ENCODE measurements at places on chromosomes 2 and 18.

- no peak for DNase-seq
These were observed 50.4 kb downstream of the PKP4 start for GRCh38 chr2:158507141-158507540.

DNA sequence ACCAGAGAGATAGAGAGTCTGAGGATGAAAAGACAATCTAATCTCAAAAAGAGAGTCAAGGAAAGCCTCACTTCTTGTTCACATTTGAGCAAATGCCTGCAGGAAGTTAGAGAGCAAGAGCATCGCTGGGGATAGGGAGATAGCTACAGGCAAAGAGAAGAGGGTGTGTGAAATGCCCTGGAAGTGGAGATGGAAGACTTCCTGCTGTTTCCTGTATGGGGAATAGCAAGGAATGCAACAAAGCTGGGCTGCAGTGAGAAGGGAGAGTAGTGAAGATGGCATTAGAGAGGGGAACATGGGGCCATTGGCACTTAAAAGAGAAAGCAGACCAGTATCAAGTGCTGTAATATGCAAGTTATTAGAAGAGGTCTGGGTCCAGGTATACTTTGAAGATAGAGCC, 488.6 kb downstream of the METTL4 start:
- DNase-seq, result no peak

- DNase-seq, result no peak
These were observed 50.9 kb downstream of the RRM2 start for GRCh38 chr2:10173258-10174005.

- no peak for DNase-seq
These were observed 74.1 kb downstream of the BOD1L2 start for GRCh38 chr18:57220930-57221483.

DNA sequence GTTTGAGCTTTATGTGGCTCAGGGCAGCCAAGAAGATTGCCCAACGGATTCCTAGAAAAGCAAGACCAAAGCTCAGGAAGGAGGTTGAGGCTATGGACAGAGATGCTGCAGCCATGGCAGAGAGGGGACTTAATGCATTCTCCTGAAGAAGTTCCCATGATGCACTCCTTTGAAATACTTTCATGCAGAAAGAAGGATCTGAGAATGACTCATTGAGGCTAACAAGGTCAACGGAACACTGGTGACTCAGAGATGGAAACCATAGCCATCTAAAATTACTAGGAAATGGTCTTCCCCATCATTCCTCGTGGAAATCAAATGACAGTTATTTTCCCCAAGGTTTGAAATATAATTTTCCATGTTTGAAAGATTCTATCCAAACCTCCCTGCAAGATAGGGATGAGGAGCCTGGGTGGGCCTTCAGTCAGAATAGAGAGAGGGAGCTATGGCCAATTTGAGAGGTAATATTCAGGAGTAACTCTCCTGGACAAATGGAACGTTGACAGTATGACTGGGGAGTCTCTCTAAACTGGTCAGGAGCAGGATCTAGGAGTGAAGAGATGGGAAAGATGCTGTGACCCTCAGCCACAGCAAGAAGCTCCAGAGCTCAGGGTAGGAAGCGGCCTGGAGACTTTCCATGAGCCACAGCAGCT, 63.0 kb downstream of the REEP1 start:
- DNase-seq, result no peak

DNA sequence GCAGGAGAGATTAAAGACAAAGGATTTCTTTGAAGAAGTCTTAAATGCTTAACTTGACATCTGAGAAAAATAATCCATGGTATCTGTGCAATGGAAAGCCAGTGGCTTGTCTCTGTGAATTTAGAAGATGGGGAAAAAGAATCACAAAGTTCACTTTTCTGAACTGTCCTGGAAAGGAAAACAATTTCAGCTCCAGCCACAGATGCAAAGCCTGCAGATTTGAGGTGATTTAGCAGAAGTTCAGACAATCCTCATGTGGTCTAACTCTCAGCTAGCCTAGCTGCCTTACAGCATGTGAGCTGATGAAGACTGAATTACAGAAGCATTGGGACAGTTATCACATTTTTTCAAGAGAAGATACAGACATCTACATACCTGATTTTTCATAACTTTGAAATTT, 126.7 kb upstream of the ITGB6 start:
- DNase-seq, result no peak

GRCh38 chr2:66432801-66433694, 1.9 kb upstream of the MEIS1 start:
- DNase-seq, result peak; percentile 18

- no peak for DNase-seq
These were observed 5.3 kb upstream of the FOSL2 start for GRCh38 chr2:28387082-28387960.

DNA sequence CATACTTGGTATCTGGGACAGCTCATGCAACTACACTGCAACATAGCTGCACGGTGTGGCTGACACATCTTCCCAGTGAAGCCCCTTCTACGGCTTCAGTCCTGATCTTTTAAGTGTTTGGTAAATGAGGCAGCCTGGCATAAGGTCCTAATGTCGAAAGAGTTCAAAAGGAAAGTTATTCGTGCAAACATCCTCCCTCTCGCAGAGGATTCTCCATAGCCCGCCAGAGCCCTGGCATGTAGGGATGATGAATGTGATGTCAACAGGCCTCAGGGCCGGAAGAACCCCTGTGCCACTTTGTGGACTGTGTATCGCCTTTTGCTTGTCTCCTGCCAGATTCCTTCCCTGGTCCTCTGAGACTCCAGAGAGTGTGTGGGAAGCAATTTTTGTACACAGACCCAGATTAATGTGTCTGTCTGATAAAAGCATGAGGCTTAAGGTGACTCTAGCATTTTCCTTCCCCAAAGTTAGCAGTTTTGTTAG, 88.5 kb downstream of the SOCS6 start:
- DNase-seq, result no peak

DNA sequence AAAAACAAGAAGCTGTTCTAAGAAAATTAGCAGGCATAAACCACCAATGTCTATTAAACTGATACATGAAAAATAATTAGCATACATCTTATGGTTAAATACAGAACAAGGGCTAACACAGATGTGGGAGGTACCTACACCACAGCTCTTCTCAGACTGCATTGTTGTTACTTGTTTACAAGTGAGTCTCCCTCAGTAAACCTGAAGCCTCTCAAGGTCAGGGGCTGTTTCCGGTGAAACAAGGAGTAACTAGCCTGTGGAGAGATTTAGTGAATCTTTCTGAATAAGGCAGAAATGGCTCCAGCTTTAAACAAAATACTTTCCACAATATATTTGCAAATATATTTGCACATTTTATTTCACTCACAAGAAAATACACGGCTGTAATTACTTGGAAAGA, 244.0 kb downstream of the FIGN start:
- DNase-seq, result no peak

DNA sequence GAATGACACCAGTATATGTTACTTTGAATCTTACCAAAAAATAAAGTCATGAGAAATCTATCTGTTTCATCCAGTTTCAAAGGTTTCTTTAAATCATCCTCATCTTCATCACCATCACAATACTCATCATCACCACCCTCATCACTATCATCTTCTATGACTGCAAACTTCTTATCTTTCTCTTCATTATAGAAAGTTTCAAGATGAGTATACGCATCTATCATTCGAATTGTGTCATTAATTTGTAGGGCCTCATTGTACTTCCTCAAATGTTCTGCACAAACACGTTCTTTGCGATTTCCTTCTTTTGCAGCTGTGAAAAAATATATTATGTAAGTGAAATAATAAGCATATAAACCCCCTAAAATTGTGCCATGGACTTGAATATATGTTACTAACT, 34.1 kb upstream of the FAP start:
- DNase-seq, result no peak

DNA sequence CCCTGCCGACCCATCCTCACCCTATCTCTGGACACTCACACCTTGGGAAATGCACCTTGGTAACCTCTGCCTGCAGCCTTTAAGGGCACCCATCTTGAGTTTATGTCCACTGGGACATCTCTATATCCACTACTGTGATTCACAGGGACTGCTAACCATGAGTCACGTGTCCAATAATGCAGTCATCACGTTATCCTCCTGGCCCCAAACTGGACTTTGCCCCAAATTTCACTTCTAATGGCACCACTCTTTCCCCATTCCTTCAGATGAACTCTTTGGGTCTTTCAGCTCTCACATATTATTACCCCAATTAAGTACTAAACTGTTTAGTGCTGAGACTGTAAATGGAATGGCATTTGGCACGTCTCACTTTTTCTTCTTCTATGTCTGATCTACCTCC, 71.2 kb upstream of the TMEM200C start:
- DNase-seq, result no peak

DNA sequence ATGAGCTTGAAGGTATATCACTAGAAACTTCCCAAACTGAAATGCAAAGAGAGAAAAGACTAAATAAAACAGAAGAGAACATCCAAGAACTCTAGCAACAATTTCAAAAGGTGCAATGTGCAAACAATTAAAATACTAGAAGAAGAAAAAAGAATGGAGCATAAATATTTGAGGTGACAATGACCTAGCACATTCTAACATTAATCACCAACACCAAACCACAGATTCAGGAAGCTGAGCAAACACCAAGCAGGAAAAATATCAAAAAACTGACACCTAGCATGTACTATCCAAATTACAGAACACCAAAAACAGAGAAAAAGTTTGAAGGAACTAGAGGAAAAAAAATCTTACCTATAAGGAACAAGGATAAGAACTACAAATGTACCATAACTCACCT, 460.8 kb downstream of the IRS1 start:
- DNase-seq, result no peak

GRCh38 chr2:26562811-26563645, 78.1 kb downstream of the CIB4 start:
- no peak for DNase-seq

- no peak for DNase-seq
These were observed 61.2 kb downstream of the BOD1L2 start for GRCh38 chr18:57208047-57208446.

GRCh38 chr2:74334931-74335333, 8.3 kb downstream of the SLC4A5 start:
- peak; percentile 71 for DNase-seq

GRCh38 chr2:101678379-101678778, 19.1 kb upstream of the MAP4K4 start:
- no peak for DNase-seq

DNA sequence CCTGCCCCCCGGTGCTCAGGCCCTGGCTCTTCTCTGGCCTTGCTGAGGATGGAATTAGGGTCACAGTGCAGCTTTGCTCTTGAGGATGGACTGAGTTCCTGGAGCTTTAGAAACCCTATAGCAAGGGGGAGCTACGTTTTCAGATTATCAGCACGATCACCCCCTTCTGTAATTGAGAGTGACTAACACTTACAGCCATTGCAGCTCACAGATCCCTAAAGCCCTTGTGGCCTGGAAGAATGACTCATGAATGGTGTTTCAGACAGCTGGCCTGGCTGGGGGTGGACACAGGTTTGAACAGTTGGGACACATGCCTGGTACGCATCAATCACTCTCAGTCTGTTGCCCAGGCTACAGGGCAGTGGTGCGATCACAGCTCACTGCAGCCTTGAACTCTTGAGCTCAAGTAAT, 79.7 kb upstream of the IGFBP5 start:
- DNase-seq, result no peak

- no peak for DNase-seq
These were observed 27.8 kb upstream of the KCNF1 start for GRCh38 chr2:10883801-10884478.

DNA sequence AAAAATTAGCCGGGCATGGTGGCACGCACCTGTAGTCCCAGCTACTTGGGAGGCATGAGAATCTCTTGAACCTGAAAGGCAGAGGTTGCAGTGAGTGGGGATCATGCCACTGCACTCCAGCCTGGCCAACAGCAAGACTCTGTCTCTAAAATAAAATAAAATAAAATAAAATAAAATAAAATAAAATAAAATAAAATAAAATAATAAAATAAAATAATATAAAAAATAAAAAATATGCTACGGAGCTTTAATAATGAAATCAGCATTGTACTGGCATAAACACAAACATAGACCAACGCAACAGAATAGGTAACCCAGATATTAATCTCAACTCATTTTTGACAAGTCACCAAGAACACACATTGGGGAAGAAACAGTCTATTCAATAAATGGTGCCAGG, 973.4 kb upstream of the SOX11 start:
- no peak for DNase-seq

- peak; percentile 55 for DNase-seq
These were observed 20.4 kb upstream of the BCL2 start for GRCh38 chr18:63339920-63340484.

DNA sequence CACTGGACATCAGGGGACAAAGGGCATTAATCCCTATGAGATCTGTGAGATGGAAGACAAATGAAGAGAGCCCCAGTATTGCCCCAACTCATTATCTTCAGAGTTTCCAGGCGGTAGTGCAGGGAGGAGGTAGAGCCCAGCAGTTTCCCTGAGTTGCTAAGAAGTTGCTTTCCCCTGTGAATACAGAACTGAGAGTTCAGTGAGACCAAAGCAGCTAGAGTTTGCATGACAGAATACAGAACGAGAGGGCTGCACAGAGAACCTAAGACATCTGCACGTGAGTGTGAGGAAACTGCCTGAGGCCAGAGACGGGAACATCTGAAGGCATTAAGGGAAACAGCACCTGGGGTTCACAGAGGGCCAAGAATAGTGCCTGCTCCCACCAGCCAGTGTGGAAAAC, 18.1 kb upstream of the PGAP1 start:
- DNase-seq, result no peak

All from CD4-positive, alpha-beta T cell treated with Interleukin-4 for 4 hours (primary cell).